ENCODE measurements at places on chromosomes 13 and 19. TPM values are rescaled to one million over a fixed set of nuclear protein-coding genes. Genes with fewer than 3 reads are reported as not detected.

DNA sequence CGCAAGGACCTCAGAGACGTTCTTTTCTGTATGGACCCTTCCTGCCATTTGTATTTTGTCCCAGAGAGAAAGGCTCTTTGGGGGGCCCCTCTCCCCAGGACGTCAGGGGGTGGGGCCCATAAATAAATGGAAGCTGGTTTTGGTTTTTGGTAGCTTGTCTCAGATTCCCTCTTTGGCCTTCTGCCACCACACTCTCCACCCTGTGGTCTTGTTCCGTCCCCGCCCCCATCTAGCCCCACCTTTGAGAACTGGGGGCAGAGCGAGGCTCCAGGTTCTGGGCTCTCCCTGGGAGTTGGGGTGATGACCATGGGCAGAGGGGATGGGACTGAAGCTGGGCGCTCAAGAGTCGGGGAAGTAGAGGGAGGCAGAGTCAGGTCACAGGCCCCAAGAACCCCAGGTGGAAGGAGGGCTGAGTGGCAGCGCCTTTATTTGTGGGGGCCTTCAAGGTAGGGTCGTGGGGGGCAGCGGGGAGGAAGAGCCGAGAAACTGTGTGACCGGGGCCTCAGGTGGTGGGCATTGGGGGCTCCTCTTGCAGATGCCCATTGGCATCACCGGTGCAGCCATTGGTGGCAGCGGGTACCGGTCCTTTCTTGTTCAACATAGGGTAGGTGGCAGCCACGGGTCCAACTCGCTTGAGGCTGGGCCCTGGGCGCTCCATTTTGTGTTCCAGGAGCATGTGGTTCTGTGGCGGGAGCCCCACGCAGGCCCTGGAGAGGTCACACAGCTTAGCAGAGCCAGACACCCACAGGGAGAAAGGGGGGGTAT, 3.3 kb downstream of the ISYNA1 start:
- no peak for DNase-seq

GRCh38 chr19:39867133-39867532, 21.0 kb upstream of the FBL start:
- no peak for DNase-seq

DNA sequence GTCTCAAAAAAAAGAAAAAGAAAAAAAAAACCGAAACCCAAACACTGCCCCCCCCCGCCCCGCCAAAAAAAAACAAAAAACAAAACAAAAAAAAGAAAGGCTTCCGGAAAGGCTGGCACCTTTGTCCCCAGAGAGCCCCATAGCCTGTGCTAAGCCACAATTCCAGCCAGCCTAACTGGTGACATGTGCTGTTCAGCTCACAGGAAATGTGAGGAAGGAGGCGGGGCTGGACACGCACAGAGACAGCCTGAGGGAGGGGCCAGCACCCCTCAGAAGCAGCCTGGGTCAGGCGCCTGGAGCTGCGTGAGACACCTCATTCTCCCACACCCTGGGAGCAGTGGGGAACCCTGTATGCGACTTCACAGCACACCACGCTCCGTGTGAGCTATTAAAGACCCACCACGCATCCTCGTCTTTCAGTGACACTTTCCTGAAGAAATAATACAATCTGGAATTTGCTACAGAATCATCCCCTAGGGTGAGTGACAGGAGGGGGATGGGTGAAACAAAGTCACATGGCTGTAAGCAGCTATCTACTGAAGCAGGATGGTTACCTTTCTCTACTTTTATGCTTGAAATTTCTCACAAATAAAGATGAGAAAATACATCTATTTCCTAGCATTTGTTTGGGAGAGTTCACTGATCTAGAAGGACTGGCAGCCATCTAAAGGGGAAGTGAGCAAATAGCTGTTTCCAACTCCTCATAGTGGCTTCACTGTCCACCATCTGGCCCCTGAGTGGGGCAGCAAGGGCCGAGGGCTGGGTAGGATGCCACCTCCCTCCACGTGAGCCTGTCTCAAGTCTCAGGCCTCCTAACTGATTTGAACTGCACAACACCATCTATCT, 12.3 kb upstream of the SLC35E1 start:
- peak; percentile 91 for DNase-seq

- DNase-seq = no peak
Observed at GRCh38 chr13:98267080-98267912, 90.2 kb upstream of the RNF113B start.

ACER1 gene
- 1.3 TPM for total RNA-seq

DNA sequence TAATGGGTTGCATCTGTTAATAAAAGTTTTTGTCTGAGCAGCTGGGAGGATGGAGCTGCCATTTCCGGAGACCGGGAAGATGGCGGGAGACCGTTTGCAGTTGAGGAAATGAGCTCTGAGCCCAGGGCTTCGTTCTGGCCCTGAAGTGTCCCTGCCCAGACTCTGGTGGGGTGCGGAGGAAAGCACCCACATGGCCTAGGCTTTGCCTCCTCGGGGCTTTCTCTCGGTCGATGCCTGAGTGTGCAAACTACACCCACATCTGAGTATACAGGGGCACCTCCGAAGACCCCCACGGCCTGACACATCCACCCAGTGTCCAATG, 15.6 kb upstream of the NANOS3 start:
- DNase-seq = no peak

DNA sequence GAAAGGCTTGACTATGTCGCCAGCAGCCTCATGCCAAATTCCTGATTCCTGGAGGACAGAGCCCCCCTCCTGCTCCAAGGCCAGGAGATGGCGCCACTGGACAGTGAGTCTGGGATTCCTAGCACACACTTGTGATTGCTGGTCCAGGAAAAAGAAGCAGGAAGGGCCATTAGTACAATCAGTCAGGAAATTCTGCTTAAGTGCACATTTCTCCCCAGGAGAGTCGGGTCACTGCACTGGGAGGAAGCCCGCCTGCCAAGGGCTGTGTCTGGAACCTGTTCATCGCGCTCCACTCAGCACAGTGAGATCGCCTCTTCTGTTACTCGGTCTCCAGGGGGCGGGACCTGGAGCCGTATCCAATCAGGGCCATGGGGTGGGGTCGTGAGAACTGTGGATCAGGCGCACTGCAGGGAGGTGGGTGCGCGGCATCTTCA, 65.1 kb downstream of the ZNF823 start:
- DNase-seq = no peak

DNA sequence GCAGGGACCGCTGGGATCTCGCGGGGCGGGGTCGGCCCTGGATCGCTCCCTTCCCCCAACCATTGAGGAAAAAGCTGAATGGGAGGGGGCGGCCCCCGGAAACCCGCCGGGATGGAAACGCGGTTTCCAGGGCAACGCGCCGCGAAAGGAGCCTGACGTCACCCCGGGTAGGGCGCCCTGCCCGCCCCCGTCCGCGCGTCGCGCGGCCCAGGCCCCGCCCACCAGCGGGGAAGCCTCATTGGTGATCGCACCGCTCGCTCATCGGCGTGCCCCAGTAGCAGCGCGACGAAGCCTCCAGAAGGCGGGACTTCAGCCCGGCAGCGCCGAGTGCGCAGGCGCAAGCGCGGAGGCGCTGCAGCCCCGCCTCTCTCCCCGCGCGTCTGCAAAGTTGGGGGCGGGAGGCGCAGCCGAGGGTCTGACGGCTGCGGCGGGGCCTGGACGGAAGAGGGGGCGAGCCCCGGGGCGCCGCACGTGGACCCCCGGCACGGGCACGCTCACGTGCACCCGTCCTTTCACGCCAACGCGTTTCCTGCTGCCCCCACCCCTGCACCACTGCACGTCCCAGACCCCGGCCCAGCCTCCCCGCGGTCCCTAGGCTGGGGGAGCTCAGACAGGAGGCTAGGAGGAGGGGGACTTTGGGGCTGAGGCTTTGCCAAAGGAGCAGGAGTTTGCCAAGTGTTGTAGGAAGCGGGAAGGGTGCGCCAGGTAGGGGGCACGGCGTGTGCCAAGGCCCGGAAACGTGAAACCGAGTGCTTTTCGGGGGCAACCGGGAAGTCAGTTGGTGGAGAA, 8.2 kb upstream of the CIRBP start:
- DNase-seq = peak; percentile 97

GRCh38 chr19:2579678-2580280, 103.9 kb downstream of the GADD45B start:
- no peak for DNase-seq

DNA sequence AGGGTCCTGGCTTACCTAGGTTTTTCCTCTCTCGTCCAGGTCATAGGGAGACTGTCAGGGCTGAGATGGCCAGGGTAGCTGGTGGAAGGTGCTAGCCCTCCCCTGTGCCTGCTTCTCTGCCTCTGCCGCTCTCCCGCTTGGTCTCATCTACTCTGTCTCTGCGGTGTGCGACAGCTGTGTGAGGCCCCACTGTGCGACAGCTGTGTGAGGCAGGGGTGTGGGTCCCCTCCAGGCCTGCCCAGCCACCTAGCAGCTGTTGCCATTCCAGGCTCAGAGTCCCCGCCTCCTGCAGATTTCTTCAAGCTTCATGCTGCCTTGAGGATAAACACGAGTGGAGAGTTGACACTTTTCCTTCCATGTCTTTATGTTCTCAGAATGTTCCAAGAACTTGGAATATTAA, 53.0 kb downstream of the ARHGEF7 start:
- no peak for DNase-seq

PTPRH gene
- not detected for total RNA-seq

CGB2 gene
- total RNA-seq = not detected

DNA sequence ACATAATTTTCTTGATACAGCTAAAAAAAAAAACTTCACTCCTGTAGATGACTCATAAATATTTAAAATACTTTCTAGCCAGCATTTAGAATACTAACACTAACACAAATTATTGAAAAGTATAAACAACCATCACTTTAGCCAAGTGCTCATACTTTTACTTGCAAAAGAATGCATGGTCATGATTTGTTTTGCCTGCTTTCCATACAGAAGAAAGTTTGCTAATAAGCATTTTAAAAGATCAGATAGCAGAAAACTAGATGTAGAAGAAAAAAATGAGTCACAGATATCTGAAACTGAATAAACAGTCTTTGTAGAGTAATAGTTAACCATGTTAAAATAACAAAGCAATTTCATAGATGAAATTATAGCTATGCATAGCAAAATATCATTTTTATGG, 2280.4 kb upstream of the PCDH20 start:
- no peak for DNase-seq

DNA sequence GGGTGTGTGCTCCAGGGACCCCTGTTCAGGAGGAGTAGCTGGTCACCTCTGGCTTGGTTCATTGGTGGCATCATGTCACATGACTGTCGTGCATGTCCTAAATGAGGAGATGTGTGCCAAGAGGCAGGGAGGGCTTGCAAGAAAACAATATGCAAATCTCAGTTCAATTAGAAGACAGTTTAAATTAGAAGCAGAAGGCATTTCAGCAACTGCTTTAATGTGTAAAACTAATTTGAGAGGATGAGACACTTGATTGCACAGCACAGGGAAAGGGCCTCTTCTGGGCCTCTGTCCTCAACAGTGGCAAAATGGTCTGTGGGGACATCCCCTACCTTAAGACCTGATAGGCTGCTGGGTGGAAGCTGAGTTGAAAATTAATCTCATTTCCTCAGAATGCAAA, 54.6 kb downstream of the SPATA13 start:
- DNase-seq = no peak

MBD3L2B gene
- not detected for total RNA-seq

DNA sequence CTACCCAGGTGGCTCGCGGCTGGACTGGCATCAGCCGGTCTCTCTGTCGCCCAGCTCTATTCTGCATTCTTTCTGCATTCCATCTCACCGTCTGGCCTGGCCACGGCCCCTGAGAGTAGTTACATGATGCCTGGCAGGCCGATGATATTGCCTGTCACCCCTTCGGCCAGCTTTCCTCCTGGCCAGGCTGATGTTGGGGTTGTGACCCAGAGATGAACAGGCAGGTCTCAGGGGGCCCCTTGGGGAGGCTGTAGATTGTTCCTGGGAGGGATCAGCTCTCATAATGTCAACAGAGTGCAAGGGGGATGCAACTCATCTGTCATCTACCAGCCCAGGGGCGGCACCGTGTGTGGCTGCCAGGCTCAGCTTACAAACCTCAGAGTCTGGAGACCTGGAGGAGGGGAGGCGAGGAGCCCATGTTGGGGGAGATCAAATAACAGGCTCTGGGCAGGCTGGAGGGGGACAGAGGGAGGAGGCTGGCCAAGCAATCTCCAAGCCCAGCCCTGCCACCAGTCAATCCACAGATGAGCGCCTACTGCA, 13.6 kb upstream of the FBXO17 start:
- no peak for DNase-seq

DNA sequence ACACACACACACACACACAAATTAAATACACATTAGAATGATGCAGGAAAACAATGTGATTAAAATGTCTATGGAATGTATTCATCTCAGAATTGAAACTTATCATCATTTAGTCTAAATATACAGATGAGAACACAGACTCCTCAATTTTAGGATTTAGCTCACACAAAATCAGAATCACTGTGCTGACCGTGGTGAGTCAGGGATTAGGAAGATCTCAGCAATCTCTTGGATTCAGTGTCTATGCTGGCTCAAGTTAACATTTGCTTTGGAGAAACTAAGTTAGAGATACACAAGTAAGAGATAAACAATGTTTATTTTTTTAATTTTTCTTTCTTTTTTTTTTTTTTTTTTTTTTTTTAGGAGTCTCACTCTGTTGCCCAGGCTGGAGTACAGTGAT, 323.6 kb downstream of the KLF12 start:
- no peak for DNase-seq

DNA sequence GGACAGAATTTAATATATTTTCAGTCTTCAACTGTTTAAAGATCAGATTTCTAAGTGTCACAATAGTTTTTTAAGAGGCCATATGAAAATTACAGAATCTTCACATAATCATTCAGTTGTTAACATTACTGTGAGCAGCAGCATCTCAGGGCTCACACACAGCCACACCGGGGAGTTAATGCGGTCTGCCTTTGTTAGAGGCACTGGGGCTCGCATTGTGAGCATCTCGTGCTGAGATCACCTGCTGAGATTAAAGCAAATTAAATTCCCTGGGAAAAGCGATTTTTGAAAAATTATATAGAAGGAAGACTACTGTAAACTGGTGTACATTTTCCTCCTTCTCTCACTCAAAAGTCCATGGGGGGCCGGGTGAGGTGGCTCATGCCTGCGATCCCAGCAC, 16.6 kb downstream of the GPR12 start:
- DNase-seq = no peak

DNA sequence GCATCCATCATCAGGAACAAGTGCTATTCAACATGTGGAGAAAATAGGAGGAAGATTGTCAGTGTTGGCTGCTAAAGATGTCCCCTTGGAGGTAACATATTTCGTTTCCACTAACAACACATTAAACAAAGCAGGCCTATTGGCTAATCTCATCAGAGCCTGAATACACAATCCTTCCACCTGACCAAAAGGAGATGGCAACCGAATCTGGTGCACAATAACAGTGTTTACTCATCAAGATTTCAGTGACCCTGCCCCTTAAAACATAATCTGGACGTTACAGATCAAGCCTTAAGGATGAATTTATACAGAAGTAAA, 582.5 kb downstream of the EFNB2 start:
- no peak for DNase-seq
